DND-41 (cell line): ENCODE measurements at places on chromosomes 5 and 9.
A peak's percentile ranks its signal among the peaks of the same experiment; 100 is the strongest.

- DNase-seq: no peak
Observed at GRCh38 chr5:172630986-172631385, 10.1 kb upstream of the NEURL1B start.

DNA sequence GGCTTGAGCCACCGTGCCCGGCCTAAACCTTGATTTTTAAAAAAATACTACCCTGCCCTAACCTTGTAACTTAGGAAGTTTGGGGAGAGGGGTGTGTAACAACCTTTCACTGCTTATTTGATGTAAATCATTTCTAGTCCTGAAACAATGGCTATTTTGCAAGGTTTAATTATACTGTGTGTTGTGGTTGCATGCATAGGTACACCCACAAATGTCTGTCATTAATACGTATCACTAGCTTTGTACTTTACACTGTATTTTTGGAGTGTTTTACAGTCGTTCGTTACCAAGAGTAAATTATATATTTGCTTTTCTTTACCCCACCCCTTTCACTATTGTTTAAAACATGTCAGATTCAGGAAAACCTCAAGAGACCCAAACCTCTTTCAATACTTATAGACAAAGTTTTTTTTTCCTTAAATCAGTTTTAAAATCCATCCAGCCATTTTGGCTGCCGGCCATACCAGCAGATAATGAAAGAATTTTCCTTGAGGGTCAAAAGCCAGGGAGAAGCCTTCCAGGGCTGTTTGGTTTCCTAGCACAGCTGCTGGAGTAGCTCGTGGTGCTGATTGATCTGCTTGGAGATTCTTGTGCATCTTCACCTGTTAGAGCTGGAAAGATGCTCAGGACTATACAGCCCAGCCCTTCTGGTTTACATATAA is 50.7 kb downstream of the DOCK8 start:
- DNase-seq: no peak

GRCh38 chr9:78363221-78363620 is 66.3 kb downstream of the PSAT1 start:
- no peak for DNase-seq

- DNase-seq: no peak
Observed at GRCh38 chr9:128712451-128713410, 10.4 kb downstream of the PKN3 start.

GRCh38 chr5:154194345-154195329 is 4.1 kb downstream of the GALNT10 start:
- no peak for DNase-seq

GRCh38 chr5:153964191-153964879 is 74.4 kb downstream of the FAM114A2 start:
- DNase-seq: no peak

DNA sequence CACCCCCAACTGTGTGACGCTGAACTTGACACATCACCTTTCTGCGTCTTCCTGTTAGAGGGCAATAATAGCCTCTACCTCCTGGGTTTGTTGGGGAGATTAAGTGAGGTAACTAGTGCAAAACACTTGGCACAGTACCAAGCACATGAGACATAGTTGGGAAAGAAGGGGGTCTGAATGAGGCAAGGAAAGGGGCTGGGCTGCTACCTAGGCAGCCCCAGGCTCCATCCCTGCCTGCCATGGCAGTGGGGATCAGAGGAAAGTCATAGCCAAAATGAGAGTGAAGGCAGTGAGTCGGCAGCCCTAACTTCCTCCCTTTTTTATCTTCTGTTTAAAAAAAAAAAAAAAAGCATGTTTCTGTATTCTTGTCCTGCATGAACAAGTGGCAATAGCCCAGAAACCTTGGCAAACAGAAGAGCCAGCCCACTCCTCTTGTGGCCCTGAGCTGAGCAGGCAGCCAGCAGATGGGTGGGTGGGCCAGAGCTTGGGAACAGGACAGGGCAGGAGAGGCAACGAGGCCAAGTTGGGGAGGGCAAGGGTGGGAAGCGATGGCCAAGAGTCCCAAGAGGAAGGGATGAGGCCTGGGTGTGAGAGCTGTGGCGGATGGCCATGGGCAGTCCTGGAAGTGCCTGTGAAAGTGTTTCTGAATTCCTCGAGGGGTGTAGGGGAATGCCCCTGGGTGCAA is 11.4 kb downstream of the CAMK2A start:
- no peak for DNase-seq

DNA sequence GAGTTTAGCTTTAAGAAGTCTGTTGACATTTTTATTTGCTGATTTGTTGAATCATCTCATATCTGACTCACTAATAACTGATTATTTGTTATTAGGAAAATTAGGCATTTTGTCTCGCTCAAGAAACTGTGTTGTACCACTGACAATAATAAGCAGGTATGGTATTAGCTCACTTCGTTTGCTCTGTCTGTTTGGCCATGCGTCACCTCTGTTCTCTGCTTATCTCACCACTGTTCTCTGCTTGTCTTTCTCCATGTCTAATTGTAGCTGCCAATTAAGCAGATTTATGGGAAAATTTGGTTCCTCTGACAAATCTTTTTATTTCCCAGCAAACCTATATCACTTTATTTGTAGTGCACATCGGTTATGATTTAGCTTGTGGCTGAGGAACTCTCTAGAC is 138.9 kb downstream of the WDR41 start:
- DNase-seq: no peak

DNA sequence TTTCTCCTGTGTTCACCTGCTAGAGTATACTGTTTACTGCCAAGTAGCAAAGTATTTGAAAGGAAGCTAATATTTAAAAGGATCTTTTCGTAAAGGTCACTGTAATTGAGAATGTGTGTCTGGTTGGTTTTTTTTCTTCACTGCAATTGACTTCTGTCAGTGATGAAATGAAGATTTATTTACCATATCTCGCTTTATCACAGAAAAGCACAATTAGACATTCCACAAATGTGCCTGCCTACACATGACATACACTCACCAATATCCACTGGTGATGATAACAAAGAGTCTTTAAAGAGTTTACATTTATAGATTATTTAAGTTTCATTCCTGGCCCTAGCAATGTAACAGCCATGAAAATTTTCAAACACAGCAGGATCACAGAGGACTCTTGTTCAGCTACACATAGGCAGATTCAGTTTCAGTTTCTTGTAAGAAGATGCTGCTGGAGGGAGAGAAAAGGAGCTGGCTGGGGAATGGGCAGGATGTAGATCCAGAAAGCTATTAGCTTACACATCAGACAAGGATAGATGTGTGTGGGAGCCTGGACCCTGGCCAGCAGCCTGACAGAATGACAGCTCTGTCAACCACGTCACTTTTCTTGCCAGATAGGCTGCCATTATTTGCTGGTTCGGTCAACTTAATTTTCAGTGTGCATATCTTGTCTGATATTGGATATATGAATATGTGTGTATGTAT is 104.0 kb downstream of the GDNF start:
- DNase-seq: no peak

DNA sequence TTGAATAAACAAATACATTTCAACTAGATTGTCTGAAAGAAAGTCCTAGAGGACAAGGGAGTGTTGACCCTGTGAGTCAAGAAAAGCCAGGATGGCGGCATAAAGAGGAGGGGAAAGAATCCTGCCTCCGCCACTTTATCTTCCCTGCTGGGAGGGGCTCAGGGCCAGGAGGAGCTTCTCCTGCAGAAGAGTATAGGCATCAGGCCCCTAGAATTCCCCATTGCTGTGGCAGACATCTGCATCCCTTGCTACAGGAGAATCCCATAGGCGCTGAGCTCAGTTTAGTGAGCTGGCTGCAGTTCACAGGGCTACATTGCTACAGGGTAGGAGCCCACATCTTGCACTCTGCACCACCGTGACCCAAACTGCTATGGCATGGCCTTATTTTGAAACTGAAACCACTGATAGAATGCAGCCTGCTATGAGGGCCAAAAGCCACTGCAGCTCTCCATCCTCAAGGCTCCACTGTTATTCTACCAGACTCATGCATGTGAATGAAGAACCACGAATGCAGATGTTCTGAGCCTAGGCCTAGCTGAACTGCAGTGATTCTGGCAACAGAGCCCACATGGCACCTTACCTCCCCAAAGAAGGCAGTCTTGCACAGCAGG is 941.4 kb upstream of the CTNND2 start:
- DNase-seq: peak; percentile 30

DNA sequence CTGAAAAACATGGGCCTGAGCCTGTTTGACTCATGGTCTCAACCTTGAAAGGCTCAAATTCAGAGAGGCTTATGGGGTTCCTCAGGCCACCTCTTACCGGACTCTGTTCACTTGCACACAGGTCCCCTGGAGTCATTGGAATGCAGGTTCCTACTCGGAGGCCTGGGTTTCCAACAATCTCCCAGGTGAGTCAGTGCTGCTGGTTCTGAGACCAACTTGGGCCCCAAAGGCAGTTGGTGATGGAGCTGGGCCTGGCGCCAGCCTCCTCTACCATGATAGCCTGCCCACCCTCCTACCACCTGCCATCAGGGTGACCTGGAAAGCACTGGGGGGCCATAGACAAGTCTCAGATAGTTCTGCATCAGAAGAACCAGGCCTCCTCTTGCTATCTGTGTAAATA is 188.4 kb downstream of the RGS3 start:
- no peak for DNase-seq

DNA sequence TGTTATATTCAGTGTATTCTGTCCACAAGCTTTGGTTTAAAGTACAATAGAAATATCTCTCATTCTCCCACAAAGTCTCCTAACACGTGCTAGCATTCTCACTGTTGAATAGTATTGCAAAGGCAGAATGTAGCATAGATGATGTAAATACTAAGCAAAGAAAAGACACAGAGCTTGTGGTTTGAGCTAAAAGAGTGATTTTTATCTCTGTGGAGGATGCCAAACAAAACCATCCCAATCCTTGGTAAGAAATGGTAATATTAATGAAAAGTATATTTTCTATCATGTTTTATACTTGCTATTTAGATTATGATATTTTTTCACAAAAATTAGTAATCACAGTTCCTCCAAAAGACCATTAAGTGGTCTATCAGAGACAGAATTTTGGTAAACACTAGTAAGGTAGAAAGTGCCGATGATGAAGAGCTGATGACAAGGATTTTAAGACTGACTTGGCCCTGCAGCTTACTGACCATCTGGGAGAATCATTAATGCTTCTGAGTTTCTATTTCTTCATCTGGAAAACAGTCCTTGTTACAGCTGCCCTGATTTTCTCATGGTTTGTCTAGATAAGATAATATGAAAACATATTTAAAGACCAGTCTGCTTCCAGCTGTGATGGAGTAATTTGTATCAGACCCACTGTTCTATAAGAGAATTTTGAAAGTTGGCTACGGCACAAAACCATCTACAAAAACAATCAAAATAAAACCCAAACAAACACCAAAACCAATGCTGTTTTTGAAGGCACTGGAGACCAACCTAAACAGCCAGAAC is 510.2 kb downstream of the SPATA31D1 start:
- no peak for DNase-seq

GRCh38 chr9:92962846-92963245 is 15.5 kb downstream of the FGD3 start:
- DNase-seq: no peak

GRCh38 chr9:23622396-23622795 is 203.6 kb downstream of the ELAVL2 start:
- no peak for DNase-seq

- DNase-seq: no peak
Observed at GRCh38 chr5:147956064-147956841, 49.9 kb upstream of the C5orf46 start.

DNA sequence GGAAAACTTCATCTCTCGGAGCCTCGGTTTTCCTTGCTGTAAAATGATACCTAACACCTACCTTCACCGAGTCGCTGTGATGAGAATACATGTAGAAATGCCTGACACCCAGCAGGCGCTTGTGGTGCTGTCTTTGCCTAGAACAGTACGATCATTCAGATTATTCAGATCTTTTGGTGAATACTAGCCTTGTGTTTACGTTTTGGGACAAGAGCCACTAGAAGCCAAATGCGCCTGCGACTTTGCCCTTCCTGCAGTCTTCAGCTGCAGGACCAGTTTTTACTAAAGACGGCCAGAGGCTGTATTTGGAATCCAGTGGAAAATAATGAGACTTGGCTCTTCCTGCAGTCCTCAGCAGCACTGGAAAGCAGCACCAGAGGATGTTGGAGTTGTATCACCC is 189.6 kb downstream of the TRIO start:
- DNase-seq: no peak

- DNase-seq: no peak
Observed at GRCh38 chr5:103450333-103451061, 112.1 kb downstream of the NUDT12 start.

DNA sequence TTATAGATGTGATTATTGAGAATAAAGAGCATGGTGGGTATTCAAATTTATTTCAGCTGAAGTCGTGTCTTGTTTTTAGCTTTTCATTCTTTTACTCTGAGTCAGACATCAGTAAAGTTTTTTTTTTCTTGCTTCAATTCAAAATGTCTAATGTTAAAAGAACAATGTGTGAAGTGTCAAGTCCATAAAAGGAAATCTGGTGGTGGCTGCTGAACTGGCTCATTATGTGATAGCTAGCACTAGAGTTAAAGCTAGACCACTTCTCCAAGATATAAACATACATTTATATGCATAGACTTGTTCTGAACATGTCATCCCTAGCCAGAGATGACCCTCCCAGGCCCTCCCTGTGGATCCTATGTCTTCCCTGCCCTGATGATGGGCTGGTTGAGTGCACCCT is 338.3 kb downstream of the RAB3C start:
- DNase-seq: no peak

DNA sequence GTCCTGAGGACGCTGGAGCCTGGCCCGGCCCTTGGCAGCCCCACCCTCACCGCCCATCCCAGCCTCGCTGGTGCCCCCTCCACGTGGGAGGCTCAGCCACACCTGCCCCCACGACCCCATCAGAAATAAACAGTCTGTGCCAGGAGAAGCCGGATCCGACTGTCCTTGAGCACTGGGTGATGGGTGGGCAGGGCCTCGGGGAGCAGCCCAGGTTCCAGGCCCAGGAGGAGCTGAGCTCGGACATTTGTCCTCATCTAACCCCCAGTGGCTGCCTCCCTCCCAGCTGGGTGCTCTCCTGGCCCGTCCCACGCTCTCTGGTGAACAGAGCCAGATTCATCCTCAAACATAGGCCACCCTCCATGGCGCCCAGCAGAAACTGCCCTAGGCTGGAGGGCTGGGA is 4.6 kb upstream of the PTGDS start:
- DNase-seq: no peak

DNA sequence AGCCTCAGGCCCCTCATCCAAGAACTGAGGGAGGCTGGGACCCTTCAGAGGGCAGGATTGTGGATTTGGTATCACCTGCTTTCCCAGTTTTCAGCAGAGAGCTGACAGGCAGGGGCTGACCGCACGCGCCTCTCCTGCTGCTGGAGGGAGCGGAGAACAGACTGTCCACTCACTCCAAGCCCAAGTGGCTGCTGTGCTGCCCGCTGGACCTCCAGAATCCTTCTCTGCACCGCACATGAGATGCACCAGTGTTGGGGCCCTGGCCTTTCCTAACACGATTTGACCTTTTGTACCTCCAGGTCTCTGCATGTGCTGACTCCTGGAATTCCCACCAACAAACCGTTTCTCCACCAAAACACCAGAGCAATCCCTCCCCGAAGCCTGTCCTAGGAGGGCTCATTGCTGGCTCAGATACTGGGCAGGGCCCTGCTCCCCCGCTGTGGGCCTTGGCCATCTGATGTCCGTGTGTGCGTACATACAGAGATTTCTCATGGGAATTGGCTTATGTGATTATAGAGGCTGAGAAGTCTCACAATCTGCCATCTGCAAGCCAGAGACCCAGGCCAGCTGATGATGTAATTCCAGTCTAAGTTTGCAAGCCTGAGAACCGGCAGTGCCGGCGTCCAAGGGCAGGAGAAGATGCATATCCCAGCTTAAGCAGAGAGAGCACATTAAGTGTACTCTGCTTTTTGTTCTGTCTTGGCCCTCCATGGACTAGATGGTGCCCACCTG is 141.7 kb downstream of the GADD45G start:
- no peak for DNase-seq
